ENCODE measurements at places on chromosomes 2 and 18.
A peak's percentile ranks its signal among the peaks of the same experiment; 100 is the strongest.

DNA sequence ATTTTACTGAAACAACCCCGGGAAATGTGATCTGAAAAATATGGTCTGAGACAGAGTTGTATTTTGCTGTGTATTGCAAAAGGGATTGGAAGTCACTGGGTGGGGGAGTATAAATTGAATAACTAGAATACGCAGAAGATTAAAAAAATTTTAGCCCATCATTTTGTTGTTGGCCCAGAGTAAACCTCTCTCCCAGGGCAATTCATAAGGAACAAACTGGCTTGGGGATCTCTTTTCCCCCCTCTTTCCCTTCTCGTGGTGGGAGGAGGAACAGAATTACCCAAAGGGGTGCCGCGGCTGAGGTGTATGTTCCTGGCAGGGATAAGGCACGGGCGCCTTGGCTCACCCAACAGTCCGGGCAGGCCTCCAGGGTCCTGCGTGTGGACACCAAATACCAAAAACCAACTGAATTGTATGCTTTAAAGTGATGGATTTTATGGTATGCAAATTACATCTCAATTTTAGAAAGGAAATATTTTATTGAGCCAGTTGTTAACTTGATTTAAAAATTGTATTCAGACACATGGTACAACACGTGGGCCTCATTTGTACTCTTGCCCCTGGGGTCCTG is 121.2 kb upstream of the SPRED2 start:
- no peak for DNase-seq

GRCh38 chr2:230687498-230687897 is 25.1 kb upstream of the CAB39 start:
- DNase-seq: peak; percentile 69

DNA sequence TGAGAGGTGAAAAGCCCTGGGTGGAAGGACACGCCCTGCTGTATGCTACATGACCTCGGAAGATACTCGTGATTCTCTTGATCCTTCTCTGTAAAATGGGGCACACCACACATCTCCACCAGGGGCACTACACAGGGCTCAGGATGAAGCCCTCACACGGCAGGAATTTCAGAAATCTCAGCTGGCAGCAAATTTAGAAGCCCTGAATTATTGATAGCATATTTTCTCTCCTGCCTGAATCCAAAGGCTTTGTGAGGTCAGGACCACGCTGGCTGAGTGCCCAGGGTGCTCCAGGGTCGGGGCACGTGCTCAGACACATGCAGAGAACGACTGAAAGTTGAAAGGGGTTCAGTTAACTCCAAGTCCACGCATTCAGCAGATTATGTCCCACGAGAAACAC is 42.1 kb upstream of the GALR1 start:
- peak; percentile 47 for DNase-seq

DNA sequence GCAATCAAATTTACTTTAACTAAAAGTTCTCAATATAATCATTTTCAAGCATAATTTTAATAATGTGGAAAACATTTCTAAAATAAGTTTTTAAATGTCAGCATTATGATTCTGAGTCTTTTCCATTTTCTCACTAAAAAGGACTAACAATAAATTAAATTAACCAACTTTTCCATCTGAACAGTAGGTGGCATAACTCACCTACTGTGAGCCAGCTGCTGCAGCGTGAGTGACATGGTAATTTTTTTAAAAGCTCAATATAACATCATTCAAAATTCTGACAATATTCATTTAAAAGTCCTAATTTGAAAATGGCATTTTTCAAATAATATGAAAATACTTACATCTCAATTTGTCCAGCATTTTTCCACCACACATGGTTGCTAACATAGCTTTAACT is 66.5 kb downstream of the DTNB start:
- DNase-seq: peak; percentile 42

GRCh38 chr2:238143239-238143951 is 4.9 kb downstream of the KLHL30 start:
- peak; percentile 66 for DNase-seq

GRCh38 chr2:238920601-238921001 is 72.7 kb downstream of the TWIST2 start:
- DNase-seq: no peak

- DNase-seq: no peak
Observed at GRCh38 chr2:145020694-145021093, 500.8 kb upstream of the ZEB2 start.

GRCh38 chr2:57450170-57450569 is 596.4 kb upstream of the VRK2 start:
- no peak for DNase-seq

DNA sequence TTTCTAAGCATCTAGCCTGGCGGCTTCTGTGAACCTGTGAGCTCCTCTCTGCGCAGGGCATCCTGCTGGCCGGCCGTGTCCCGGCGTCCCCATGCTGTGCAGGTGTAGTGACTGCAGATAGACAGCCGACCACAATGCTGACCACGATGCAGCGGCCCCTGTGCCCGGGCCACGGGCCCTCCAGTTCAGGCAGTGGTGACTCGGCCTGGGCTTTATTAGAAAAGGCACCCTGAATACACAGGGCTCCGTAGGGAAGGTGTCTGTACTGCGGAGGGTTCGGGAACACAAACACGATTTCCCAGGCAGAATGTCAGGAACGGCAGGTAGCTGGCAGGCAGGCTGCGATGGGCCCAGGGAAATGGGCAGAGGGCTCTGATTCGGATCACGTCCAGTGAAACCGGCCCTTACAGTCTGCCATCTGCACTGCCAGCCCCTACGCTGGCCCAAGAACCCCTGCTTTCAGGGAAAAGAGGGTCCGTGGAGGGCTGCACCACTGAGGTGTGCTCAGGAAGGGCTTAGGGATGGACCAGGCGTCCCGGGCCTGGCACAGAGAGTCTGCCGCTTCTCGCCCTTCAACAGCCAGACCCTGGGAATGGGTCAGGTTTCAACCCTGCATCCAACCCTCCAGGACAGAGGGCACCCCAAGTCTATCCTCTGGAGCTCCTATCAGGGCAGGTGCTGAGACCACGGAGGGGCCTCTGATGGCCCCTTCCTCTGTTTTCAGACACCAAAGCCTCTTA is 196.5 kb downstream of the HDAC4 start:
- no peak for DNase-seq

DNA sequence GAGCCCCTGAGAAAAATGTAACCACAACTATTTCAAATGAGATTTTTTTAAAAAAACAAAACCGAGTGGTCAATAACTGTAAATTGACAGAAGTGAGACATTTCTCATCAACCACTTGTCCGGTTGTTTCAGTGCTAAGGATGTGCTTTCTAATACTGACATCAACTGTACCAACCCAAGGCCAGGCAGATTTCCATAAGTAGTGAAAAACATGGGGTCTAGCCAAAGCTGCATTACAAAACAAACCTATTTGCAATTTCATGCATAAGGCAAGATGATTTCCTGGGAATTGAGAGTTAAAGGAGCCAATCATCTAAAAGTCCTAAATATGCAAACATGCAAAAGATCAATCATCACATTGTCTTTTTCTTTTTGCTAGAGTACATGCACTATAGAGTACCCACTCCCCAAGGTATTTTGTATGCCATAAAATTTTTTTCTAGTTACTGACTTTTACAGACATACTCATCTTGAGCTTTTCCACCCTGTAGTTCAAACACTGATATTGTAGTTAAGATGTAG is 22.6 kb downstream of the HNRNPLL start:
- no peak for DNase-seq

- DNase-seq: no peak
Observed at GRCh38 chr2:235936493-235936892, 231.7 kb downstream of the GBX2 start.

- DNase-seq: peak; percentile 41
Observed at GRCh38 chr2:207711750-207712530, 500 bp downstream of the CCNYL1 start.

GRCh38 chr2:239277401-239278085 is 123.3 kb downstream of the HDAC4 start:
- no peak for DNase-seq

- no peak for DNase-seq
Observed at GRCh38 chr2:170968205-170969003, 39.4 kb downstream of the GORASP2 start.

DNA sequence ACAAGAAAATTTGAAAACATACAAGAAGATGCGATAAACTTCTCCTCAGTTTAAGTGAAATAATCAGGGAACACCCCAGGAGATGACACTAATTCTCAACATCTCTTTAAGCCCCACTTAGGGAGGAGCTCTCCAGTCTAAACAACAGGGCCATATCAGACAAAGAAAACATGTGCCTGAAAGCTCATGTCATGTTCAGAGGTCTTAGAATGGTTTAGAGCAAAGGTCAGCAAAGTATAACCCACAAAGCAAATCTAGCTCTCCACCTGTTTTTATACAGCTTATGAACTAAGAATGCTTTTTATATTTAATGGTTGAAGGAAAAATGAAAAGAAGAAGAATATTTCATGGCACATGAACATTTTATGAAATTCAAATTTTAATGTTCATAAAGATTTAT is 155.6 kb upstream of the NOL4 start:
- DNase-seq: no peak

GRCh38 chr2:10810202-10811161 is 2.1 kb downstream of the PDIA6 start:
- no peak for DNase-seq

GRCh38 chr2:225030203-225030602 is 12.1 kb downstream of the DOCK10 start:
- no peak for DNase-seq

- DNase-seq: no peak
Observed at GRCh38 chr2:207515671-207516070, 14.1 kb upstream of the CREB1 start.

DNA sequence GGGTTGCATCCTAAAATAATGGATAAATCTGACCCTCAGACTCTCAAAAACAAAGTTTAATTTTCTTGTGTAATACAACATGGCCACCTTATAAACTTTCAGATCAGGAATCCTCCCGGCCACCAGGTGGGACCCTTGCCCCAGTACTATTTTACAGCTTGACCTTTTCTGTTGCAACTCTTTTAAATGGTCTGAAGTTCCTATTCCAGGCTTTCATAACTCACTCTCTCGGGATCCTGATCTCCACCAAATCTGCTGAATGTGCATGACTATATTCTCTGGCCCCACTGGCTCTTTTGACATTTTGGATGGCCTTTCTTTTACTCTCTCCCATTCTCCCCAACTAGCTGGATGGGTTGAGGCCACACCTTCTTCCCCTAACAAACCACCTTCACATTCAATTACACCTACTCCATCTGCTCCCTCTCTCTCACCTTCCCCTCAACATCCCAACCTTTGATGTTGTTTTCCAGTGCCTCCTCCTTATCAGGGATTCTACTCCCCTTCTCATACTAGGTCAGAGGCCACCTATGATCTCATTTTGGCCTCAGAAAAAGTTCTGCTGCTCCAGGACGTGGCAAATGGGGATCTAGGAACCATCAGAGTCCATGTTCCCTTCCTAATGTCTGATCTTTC is 70.8 kb downstream of the SESTD1 start:
- no peak for DNase-seq

DNA sequence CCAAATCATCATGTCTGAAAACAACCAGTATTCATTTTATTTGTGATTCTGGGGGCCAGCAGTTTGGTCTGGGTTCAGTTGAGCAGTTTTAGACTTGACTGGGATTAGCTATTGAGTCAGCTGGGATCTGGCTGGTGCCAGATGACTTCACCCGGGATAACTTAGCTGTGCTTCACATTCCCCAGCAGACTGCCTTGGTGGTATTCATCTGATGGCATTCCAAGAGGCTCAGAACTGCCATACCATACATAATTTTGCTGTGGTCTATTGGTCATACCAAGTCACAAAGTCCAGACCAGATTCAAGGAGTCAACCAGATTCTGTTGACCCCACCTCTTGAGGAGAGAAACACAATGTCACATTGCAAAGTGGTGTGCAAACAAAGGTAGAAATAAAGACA is 7.8 kb upstream of the FSHR start:
- DNase-seq: no peak

DNA sequence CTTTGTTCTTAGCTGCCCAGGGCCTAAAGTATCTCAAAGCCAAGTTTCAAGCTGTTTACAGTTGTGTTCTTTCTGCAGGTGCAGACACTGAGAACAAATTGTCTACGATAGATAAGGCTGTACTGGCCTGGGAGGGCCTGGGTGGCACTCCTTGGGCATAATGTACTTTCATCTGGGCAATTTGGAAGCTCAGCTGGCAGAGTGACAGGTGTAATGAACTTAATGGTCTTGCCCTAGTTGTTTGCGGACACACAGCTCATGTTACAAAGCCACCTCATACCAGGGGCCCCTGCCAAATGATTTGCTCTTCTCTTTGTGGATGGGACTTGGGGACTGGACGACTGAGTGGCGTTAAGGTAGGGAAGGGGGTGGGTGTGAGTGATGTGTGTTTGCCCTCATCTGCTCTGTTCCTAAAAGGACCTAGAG is 4.3 kb downstream of the LDLRAD4 start:
- no peak for DNase-seq

- no peak for DNase-seq
Observed at GRCh38 chr2:211376410-211376809, 820.0 kb downstream of the CPS1 start.

GRCh38 chr18:5296706-5297320 is 1.3 kb upstream of the ZBTB14 start:
- peak; percentile 63 for DNase-seq

DNA sequence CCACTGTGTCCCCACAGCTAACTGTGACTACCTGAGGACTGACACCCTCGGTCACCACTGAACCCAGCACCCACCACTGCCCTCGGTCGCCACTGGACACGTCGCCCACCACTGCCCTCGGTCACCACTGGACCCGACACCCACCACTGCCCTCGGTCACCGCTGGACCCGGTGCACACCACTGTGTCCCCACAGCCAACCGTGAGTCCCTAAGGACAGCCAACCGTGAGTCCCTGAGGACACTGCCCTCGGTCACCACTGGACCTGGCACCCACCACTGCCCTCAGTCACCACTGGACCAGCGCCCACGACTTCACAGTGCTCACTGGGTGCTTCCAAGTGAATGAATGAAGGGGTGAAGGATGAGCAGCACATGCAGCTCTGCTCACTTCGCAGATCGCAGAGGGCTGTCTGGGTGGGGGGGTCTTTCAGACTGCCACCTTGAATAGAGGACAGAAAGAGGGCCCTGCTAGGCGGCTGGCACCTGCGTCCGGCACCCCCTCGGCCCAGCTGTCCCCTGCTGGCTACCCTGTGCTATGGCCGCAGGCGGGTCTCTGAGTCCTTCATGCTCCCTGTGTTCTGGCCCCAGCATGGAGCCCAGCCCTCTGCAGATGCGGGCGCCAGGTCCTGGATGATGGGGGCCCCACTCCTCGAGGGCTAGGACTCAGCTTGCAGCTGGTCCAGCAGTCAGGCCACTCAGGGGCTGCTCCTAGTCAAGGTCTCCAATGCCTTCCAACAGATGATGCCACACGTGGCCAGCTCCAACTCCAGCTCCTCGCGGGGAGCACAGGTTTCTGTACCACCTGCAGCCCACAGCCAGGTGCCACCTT is 51.4 kb upstream of the GPC1 start:
- DNase-seq: no peak
